ENCODE measurements at places on chromosomes 2 and 18.

DNA sequence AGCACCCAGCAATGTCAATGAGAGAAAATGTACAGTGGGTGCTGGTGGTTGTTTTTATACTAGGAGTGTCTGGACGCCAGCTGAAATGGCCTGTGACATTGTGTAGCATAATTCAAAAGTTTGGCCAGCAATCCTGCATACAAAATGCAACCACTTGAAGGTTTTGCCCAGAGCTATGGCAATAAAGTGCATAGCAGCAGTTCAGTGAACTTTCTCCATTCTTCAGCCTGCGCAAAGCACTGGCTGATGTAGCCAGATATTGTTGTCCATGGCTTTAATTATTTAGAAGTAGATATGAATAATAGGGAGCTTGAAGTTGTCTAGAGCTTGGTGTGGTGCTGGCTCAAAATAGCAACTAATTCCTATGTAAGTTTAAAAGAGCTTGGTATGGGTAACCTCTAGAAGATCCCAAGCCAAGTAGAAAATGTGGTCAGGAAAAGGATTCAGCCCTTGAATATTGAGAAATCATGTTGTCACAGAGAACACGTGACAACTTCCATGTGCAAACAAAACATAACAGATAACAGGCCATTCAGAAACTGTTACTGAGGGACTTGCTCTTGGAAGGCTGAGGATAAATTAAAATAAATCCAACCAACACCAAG, 33.3 kb upstream of the PGAP1 start:
- DNase-seq, result no peak
- no peak overlapping the region for H3K4me3 ChIP-seq
- H3K36me3 ChIP-seq, result no peaks in the 10 kb centered on the region

- no peak for DNase-seq
- no peak overlapping the region for H3K4me3 ChIP-seq
- no peaks in the 10 kb centered on the region for H3K27me3 ChIP-seq
- no peaks in the 10 kb centered on the region for H3K4me1 ChIP-seq
- no peak overlapping the region for H3K27ac ChIP-seq
- H3K36me3 ChIP-seq, result no peaks in the 10 kb centered on the region
Observed at GRCh38 chr2:164522561-164522981, 98.7 kb downstream of the GRB14 start.

- no peak overlapping the region for H3K4me3 ChIP-seq
- no peak overlapping the region for H3K27ac ChIP-seq
- H3K27me3 ChIP-seq, result no peaks in the 10 kb centered on the region
- DNase-seq, result no peak
Observed at GRCh38 chr2:239227661-239228371, 173.0 kb downstream of the HDAC4 start.

GRCh38 chr2:100592226-100592625, 29.4 kb downstream of the PDCL3 start:
- H3K4me3 ChIP-seq, result no peak overlapping the region
- H3K27me3 ChIP-seq, result no peaks in the 10 kb centered on the region

DNA sequence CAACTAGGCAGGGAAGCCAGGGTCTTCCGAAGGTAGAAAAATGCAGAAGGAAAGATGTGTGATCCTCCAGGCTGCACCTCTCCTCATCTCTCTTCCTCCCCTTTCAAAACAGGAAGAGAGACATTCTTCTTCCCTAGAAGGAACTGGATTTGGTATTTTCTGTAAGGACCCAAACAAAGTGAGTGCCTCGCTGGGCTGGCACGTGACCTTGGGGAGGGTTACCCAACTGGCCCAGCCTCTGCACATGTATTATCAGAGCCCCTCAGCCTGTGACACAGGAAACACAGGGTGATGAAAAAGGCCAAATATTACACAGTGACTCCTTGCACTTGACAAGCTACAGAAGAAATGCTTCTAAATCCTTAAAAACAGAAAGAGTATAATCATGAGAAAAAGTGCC, 2.3 kb downstream of the HJURP start:
- peaks cover 20% of the 10 kb centered on the region for H3K4me1 ChIP-seq
- H3K4me3 ChIP-seq, result no peak overlapping the region
- H3K36me3 ChIP-seq, result peaks cover 7% of the 10 kb centered on the region
- no peak for DNase-seq

DNA sequence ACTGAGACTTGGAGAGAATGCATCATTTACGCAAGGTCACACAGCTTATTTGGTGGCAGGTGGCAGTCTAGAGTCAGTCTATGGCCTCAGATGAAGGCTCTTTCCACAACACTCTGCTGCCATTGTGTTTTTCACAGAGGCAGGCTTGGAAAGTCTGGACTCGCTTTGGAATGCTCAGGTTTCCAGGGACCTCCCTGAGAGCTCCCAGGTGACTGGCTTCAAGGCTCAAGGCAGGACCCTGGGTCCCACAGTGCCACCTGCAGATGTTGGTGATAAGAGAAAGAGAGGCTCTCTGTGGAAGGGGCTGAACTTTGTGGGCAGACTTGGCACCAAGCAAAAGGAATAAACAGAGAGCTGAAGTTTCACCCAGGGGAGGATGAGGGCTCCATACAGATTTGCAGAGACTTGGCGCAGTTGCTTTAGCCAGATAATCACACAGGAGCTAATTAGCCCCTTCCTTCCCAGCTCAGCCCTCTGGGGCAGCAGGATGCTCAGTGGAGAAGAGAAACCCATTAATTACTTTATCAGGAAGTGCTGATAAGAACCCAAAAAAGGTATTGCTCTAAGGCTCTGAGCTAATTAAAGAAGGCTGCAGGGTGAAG, 103.5 kb downstream of the LBH start:
- no peaks in the 10 kb centered on the region for H3K27me3 ChIP-seq
- no peaks in the 10 kb centered on the region for H3K36me3 ChIP-seq
- no peak for DNase-seq
- H3K4me3 ChIP-seq, result peak overlapping the region; percentile 60

DNA sequence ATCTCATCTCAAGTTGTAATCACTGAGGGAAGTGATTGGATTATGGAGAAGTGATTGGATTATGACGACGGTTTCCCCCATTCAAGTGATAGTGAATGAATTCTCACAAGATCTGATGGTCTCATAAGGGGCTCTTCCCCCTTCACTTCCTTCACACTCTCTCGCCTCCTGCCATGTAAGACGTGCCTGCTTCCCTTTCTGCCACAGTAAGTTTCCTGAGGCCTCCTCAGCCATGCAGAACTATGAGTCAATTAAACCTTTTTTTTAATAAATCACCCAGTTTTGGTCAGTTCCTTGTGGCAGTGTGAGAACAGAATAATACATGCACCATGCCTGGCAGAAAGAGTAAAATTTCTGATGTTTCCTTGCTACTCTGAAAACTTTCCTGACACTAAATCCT, 36.6 kb downstream of the CEP68 start:
- peak overlapping the region; percentile 43 for H3K27ac ChIP-seq
- DNase-seq, result no peak
- no peak overlapping the region for H3K4me3 ChIP-seq
- no peaks in the 10 kb centered on the region for H3K27me3 ChIP-seq
- H3K36me3 ChIP-seq, result peaks cover 89% of the 10 kb centered on the region
- peaks cover 9% of the 10 kb centered on the region for H3K4me1 ChIP-seq

DNA sequence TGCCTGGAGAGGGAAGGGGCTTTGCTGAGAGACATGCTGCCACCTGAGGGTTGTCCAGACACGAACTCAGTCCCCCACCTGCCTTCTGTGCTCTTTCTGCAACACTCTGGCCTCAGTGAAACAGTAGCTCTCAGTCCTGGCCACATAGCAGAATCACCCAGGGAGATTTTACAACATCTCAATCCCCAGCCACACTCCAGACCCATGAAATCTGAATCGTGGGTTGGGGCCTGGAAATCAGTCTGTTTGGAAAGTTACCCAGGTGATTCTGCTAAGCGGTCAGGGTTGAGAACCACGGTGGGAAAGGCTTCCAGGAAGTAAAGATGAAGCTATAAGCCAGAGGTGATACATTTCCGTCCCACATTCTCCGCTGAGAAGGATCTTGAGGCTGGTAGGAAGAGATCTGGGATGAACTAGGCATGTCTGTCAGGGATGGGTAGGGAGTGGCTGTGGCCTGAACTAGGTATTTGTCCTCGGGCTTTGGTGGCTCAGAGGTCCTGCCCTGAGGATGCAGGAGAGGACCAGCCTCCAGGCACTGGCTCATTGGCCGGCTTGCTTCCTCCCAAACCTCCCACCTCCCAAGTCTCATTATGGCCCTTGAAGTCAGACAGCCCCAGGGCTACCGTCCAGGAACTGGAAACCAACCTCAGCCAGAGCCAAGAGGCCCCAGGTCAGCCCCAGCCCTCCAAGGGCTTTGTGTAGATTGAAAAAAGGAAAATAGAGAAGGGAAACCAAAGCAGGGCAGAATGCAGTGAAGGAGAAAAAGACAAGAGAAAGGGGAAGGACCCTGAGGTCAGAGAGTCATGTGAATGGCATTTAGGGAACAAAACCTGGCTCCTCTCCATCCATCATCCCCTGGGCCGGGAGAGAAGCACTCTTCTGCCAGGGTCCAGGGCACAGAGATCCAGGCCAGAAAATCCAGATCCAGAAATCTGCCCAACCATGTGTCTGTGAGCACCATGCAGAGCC, 119.6 kb downstream of the ZFP36L2 start:
- peak overlapping the region; percentile 60 for H3K4me3 ChIP-seq
- H3K27me3 ChIP-seq, result no peaks in the 10 kb centered on the region
- no peak for DNase-seq
- H3K36me3 ChIP-seq, result no peaks in the 10 kb centered on the region
- H3K27ac ChIP-seq, result peak overlapping the region; percentile 85

DNA sequence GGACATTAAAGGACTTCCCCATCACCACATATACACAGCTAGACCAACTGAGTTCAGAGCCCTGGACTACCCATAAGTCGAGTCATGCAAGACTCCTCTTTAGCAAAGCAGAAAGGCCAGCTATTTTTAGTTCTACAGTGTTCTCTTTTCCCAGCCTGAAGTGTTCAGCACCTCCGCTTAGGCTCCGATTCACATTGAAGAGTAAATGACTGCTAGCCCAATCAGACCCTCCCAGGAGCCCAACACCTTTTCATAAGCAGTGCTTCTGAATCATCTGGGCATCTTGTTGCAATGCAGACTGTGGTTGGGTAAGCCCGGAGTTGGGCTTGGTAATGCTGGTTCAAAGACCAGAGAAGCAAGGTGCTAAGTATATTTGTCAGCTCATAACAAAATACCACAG, 138.6 kb upstream of the MSH6 start:
- no peak overlapping the region for H3K4me3 ChIP-seq
- peaks cover 6% of the 10 kb centered on the region for H3K4me1 ChIP-seq

DNA sequence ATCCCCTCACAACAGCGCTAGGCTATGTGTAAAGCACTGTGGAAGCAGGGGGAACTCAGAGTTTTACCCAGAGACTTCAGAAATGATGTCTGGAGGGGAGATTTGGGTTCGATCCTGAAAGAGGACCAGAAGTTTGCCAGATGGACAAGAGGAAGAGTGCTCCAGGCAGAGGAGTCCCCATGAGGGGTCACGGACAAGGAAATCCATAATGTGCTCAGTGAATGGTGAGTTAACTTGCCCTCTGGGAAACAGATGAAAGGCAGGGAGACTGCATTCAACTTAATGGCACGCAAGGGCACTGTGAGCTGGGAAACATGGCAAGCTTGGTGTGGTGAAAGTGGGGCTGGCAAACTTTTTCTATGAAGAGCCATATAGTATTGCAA, 6.0 kb upstream of the ASAP2 start:
- DNase-seq, result no peak
- no peaks in the 10 kb centered on the region for H3K36me3 ChIP-seq
- no peak overlapping the region for H3K4me3 ChIP-seq

- no peaks in the 10 kb centered on the region for H3K36me3 ChIP-seq
- no peaks in the 10 kb centered on the region for H3K4me1 ChIP-seq
- DNase-seq, result no peak
- H3K4me3 ChIP-seq, result no peak overlapping the region
Observed at GRCh38 chr2:72572501-72572900, 253.3 kb downstream of the EXOC6B start.

DNA sequence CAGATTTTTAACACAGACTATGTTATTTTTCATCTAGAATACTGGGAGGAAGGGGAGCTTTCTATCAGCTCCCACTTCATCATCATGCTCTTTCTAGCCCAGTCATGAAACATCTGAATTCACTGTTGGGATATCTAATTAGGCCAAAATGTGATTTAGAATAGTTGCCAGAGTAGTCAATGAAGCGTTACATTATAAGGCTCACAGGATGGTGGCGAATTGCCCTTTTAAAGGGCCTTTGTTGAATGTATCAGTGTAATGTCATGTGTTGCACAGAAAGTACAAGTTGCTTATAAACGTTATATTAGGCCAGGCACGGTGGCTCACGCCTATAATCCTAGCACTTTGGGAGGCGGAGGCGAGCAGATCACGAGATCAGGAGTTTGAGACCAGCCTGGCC, 45.6 kb downstream of the PDE1A start:
- no peak overlapping the region for H3K27ac ChIP-seq
- H3K4me1 ChIP-seq, result no peaks in the 10 kb centered on the region
- H3K27me3 ChIP-seq, result no peaks in the 10 kb centered on the region
- no peak overlapping the region for H3K4me3 ChIP-seq
- DNase-seq, result no peak
